Trophoblast cell (in vitro differentiated cells and primary cell): ENCODE measurements at places on chromosomes 11 and 22.

GRCh38 chr11:58905721-58906547 is 33.4 kb upstream of the GLYATL1 start:
- peak; percentile 11 for DNase-seq

- DNase-seq: no peak
Observed at GRCh38 chr11:28793282-28793738, 685.1 kb downstream of the METTL15 start.

DNA sequence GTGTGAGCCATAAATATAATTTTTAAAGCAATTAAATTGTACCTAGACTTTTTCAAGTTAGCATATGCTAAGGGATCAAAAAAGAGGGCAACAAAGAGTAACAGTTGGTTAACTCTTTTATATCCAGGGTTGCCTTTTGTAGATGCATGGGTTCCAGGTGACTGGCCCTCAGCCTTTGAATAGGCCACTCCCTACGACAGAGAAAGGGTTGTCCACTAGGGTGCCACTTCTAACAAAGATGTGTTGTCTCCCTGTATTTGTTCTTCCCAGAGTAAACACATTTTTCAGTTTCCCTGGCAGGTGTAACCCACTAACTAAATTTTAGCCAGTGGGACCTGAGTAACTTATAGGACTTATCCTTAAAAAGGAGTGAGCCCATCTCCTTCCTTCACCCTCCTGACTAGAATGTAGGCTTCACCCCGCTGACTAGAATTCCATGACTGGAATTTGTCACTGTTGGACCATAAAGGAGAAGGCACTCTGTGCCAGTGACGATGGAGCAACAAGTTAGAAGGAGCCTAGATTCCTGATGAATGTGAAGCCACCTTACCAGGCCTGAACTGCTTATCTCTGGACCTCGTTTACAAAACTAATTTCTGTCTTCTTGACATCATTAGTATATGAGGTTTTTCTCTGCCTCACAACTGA is 16.6 kb downstream of the TUG1 start:
- DNase-seq: no peak

DNA sequence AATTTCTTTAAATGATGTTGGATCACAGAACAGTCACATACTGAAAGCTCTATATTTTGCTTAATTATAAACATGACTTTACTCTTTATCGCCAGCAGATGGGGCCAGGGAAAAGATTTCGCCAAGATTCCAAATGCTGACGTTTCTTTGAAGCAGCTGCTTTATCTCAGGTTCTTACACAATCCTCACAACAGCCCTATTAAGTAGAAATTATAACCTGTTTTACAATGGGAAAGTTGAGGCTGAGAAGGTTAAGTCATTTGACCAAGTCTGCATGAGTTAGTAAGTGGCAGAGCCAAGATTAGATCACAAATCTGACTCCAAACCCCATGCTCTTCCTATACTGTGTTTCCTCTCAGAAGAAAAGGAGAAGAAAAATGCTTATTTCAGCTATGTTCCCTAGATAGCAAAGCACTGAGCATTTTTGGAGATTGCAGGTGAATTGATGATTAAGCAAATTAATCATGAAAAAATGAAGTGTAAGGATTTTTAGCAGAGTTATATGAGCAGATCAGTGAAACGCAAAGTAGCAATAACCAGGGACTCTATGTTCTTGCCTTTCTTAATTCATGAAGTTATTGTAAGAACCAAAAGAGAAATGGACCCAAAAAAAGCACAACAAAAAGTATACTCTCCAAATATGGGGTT is 79.0 kb downstream of the AASDHPPT start:
- peak; percentile 58 for DNase-seq

- DNase-seq: no peak
Observed at GRCh38 chr11:116044941-116045340, 540.7 kb upstream of the CADM1 start.

- DNase-seq: no peak
Observed at GRCh38 chr11:101817581-101817980, 97.2 kb upstream of the CEP126 start.

DNA sequence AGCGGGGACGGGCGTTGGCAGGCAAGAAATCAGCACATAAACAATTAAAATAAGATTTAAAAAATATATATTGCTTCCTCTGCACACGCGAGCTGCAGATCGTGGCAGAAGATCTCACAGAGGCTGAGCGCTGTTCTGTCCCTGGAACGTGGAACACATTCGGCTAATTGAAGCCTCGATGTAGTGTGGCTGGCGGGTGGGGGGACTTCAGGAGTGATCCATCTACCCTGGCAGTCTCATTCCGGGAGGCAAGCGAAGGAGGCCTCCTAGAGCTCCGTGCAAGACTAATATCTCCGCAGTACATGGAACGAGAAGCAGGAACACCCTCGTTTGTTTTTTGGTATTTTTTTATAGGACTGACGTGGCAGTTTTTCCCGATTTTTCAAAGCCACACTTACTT is 402.4 kb downstream of the MN1 start:
- DNase-seq: no peak

DNA sequence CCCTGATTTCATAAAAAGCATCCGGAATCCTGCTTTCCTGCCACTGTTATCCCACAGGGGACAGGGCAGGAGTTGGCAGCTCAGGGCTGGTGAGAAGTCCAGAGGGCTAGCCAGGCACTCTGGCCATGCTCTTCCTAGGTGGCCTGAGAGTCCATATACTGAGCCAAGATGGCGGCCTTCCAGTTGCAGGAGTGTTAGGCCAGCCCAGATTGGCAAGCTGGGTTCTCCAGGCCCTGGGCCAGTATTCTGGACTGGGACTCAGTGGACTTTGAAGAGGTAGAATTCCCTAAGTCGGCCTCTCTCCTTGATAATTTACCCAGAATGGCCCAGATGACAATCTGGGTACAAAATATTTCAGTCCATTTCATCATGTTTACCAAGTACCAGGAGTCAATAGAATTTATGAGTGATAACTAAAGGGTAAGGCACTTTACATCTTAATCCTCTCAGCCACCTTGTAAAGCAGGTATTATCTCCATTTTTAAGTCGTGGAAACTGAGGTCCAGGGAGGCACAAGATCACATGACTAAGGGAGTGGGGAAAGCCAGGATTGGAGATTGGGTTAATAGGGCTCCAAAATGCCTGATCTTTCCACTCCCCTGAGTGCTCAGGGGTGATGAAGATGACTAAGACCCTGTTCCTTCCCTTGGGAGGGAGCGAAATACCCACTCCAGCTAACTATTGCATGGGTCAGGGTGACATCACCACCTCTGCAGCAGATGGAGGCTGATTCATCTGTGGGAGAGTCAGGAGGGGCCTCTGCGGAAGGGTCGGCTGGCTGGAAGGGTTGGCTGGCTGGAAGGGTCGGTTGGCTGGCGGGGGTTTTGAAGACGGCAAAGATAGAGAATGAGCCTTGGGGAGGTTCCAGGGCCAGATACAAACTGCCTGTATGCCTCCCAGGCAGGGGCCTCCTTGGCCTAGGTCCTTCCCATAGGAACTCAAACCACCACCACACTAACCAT is 1.2 kb upstream of the MICALL1 start:
- DNase-seq: peak; percentile 93

- no peak for DNase-seq
Observed at GRCh38 chr11:58926251-58926650, 13.0 kb upstream of the GLYATL1 start.
